ENCODE measurements at places on chromosomes 2 and 18. TPM values are rescaled to one million over a fixed set of nuclear protein-coding genes. Genes with fewer than 3 reads are reported as not detected.

The PAPOLG gene
- total RNA-seq, result 10.1 TPM

The IL18RAP gene
- total RNA-seq, result not detected

The MYO5B gene
- 1.1 TPM for total RNA-seq

The PTH2R gene
- total RNA-seq, result under 0.01 TPM

The TMEFF2 gene
- total RNA-seq, result under 0.01 TPM

The DSC1 gene
- not detected for total RNA-seq

The NT5DC4 gene
- not detected for total RNA-seq

The MYCN gene
- 0.65 TPM for total RNA-seq

The EFR3B gene
- total RNA-seq, result 0.32 TPM

The PDE11A gene
- total RNA-seq, result under 0.01 TPM

The GLI2 gene
- total RNA-seq, result 0.30 TPM
